ENCODE measurements at places on chromosomes 2 and 18.
A peak's percentile ranks its signal among the peaks of the same experiment; 100 is the strongest.

DNA sequence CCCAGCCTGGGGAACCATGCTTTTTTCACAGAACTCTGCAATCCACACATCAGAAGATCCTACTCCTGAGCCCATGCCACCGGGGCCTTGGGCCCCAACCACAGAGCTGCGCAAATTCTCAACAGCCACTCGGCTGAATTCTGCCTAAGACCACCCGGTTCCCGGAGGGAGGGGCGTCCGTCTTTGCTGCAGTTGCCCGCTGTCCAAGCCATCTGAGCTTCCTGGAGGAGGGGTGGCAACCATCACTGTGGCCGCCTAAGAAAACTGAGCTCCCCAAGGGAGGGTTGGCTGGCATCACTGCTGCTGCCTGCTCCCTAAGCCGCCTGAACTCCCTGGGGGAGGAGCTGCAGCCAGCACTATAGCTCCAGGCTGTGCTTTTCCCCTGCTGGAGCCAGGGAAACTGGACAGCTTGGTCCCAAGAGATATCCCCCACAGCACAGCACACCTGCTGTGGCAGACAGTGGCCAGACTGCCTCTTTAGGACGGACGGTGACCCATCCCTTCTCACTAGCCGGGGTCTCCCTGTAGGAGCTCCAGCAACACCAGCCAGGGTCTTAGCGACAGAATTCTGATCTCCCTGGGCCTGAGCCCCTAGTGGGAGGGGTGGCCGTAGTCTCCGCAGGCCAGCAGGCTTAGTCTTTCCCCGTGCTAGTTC, 1411.6 kb upstream of the CDH2 start:
- DNase-seq, result no peak

DNA sequence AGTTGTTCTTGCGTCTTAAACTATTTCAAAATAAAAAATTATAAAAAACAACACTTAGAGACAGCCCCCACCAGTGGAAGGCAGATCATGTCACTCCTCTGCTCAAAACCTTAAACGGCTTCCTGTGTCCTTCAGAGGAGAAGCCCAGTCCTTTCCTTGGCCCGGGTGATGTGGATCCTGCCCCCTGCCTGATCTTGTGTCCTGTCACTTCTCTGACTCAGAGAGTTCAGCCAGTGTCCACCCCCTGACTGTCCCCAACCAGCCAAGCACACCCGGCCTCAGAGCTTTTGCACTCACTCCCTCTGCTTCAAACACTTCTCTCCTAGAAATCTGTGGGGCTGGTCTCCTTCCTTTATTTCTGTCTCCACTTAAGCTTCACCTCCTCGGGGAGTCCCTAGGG, 35.4 kb downstream of the TOGARAM2 start:
- DNase-seq, result no peak

- DNase-seq, result no peak
These were observed 68.7 kb upstream of the STK39 start for GRCh38 chr2:168316073-168316440.

DNA sequence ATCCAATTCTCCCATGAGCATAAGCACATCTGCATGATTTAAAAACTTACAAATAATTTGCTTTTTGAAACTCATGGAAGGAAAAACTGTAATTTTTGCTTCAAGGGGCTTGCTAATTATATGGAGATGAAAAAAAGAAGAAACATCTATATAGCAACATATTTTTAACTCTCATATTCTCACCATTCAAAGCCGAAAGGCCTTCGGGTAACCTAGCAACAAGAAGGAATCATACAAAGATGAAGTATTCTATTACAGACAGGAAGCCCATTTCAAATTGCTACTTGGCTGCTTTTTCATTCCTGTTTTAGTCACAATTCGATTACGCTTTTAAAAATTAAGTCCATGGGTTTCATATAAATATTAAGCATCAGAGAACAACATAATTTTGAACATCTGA, 39.2 kb upstream of the RNU4ATAC start:
- DNase-seq, result no peak

DNA sequence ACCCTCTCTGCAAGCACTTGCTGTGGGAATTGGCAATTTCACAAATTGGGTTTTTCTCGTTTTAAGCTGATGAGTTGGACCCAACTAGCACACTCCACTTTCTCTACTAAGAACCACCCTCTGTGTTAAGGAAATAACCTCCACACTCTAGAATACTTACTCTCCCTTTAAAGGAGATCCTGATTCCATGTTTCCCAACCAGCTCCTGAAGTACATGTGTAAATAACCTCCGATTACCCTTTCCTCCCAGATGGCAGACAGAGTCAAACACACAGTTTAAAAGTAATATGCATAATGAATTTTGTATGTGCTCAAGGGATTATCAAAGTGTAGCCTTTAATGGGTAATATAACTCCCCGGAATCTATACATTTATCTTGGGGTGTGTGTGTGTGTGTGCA, 171.3 kb upstream of the OSR1 start:
- DNase-seq, result no peak

GRCh38 chr18:36547544-36547943, 250.0 kb downstream of the FHOD3 start:
- DNase-seq, result no peak

DNA sequence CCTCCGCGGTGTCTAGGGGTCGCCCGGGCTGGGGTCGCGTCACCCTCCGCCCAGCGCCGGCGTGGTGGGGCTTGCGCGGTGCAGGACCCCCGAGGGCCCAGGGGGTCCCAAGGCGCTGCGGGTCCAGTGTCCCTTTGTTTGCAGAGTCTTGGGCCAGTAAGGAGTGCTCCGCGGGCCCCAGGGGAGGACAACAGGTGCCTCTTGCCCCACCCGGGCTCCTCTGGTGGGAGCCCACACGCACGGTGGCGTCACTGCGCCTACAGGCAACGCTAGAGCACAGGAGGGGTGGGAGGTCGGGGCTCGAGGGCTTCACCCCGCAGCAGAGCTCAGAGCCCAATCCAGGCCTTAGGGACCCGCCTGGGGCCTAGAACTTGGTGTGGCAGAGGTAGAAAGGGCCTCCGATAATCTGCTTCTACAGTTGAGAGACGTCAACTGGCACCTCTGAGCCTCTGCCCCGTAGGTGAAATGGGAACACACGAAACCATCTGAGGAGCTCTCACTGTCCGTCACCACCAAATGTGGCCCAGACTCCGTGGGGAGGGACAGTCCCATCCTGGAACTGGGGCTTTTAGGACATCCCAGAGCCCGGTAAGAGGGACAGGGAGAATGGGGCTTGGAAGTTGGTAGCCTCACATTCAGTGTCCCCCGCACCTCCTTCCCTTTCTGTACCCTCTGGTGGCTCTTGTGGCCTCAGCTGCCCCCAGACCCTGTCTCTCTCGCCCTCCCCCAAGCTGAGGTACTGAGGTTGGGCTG, 1.4 kb downstream of the ARID5A start:
- DNase-seq, result peak; percentile 76

DNA sequence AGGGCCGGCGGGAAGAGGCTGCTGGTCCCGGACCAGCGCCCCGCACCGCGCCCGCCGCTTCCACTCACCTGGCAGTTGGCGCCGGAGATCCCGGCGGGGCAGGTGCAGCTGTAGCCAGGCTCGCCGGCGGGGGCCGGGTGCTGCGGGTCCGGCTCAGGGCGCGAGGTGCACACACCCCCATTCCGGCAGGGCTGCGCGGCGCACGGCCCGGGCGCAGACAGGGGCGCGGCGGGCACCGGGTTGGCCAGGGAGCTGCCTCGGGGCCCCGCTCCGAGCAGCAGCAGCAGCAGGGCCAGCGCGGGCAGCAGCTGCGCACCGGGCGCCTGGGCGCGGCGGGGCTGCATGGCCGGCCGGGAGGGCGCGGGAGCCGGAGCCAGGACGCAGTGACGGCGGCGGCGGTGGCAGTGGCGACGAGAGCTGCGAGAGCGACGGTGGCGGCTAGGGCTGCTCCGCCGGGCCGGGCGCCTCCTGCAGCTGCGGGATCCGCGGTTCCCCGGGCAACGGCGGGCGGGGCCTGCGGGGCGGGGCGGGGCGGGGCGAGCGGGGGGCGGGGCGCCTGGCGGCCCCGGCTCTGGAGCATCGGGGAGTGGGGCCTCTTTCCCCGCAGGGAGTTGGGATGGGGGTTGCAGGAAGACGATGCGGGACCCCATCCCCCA, at the start of gene DNER:
TSS of gene DNER (minus strand) at position 476 of the 656 bp plus-strand sequence. CDS start at position 344, 132 bp downstream.
- DNase-seq, result peak; percentile 5

DNA sequence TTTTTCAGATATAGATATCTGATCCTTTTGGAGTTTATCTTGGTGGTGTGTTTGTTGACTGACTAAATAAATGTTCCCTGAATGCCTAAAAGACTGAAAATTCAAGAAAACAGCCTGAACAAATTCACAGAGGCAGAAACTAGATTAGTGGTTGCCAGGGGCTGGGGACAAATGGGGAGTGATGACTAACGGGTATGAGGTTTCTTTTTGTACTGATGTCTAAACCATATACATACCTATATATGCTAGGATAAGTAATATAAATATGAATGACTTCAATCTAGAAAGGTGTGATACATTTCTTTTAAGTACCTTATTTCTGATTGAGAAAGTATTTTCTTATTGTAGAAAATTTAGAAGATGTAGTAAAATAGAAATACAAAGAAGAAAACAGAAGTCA, 176.9 kb upstream of the PGAP1 start:
- no peak for DNase-seq

- DNase-seq, result no peak
These were observed 38.9 kb downstream of the UGP2 start for GRCh38 chr2:63880625-63881024.

GRCh38 chr2:96512341-96512740, 7.2 kb upstream of the NEURL3 start:
- DNase-seq, result no peak

GRCh38 chr18:74768096-74768495, 170.4 kb downstream of the ZNF407 start:
- no peak for DNase-seq

DNA sequence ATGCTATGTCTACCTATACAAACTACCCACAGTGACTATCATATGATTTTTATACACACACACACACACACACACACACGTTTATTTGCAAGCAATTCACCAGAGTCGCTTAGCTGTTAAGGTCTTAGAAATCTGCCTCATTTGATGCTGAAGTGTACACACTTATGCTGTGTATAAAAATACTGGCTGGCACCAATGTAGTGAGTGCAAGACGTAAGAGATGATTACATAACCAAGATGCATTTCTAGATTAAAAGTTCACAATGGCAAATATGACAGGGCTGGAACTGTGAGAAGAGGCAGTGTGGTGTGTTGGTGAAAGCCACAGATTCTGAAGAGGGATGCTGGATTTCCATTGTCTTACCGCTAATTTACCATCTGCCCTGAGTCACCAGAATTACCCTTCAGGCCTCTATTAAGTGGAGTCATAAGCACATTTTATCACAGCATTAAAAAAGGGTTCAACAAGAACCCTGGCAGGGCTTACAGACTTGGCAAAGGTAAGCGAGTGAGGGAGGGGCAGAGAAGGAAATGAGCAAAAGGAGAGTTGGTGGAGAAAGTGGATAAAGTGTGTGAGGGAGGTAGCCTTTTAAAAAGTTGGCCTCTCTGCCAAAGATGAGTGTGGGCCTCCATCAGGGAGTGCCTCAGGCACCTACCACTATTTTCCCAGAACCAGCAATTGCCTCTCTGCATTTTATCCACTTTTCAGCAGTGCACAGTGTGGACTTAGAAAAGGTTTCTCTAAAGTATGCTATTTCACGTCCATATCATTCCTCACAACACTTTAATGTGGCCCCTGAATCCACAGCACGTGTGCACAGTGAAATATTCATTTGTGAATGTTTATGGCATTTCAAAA, 21.5 kb downstream of the MEIS1 start:
- DNase-seq, result no peak

- DNase-seq, result no peak
These were observed 82.1 kb downstream of the CDK15 start for GRCh38 chr2:201888426-201888800.

GRCh38 chr2:144650907-144651306, 131.0 kb upstream of the ZEB2 start:
- DNase-seq, result no peak

DNA sequence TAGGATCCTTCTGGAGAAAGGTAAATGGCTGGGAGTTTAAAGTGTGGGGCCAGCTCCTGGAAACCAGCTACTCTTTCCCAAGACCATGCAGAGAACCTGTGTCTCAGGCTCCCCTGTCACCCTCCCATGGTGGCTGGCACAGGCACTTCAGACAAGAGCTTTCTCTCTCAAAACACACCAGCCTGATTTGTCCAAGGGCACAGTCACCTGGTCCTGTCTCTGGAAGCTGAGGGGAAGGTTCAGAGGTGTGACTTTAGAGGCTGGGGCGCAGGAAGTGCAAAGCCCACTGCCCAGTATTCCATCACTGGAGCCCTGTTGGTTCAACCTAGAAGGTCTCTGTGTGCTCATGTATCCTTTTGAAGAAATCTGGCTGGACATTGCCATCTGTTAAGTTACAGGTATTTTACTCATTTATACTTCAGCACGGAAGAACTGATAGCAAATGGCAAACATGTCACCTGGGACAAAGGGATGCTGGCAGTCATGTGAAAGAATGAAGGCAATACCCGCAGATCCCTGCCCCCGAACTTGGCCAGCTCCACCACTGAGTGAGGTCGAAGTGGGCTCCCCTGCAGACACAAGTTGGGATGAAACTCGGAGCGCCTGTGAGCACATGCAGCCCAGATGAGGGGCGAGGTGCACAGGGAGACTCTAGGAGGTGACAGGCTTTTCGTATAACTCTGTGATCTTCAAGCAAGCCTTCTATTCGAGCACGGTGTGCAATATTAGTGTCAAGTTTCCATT, 96.9 kb upstream of the MGAT4A start:
- no peak for DNase-seq

- DNase-seq, result no peak
These were observed 238.9 kb downstream of the FHOD3 start for GRCh38 chr18:36536426-36536825.

DNA sequence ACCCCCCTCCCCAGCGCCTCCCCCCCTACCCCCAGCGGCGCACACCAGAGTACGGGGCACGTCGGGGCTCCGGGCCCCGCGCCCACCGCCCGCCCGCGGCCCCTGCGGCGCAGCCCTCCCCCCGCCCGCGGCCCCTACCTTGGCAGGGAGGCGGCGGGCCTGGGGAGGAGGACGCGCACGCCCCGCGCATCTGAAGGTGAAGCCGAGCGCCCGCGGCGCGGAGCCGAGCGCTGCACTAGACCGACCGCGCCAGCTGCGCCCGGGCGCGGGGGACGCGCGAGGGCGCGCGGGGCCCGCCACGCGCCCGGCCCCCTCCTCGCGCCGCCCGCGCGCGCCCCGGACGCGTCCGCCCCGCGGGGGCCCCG, at the start of gene ZNF516:
TSS of gene ZNF516 (minus strand) at position 237 of the 365 bp plus-strand sequence. CDS start 52,188 bp downstream, outside the sequence.
- peak; percentile 23 for DNase-seq

GRCh38 chr2:174183076-174183475, 65.3 kb downstream of the OLA1 start:
- DNase-seq, result no peak

GRCh38 chr2:216486708-216487107, 11.9 kb upstream of the RPL37A start:
- DNase-seq, result no peak

DNA sequence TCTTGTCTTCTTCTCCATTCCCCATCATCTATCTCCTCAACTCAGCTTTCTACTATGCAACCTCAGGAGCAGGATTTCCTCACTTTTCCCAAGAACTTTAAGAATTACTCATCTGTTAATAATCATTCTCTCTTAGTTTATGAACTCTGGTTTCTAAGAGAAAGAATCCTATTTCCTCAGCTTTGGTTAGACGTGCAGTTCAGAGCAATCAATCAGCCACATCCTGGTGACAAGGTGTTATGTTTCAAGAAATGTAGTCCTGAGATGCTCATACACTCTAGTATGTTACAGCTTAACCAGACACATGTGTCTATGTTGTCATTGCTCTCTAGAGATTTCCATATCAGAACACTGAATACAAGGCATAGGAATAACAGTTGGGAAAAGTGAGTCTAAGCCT, 277.9 kb downstream of the MBD2 start:
- DNase-seq, result no peak
